Muscle of arm (tissue), 14 donors: ENCODE measurements at places on chromosomes 2 and 18.
A peak's percentile ranks its signal among the peaks of the same experiment; 100 is the strongest.

GRCh38 chr2:224781400-224781799 lies 65.2 kb upstream of the CCDC195 start:
- DNase-seq, result no peak

DNA sequence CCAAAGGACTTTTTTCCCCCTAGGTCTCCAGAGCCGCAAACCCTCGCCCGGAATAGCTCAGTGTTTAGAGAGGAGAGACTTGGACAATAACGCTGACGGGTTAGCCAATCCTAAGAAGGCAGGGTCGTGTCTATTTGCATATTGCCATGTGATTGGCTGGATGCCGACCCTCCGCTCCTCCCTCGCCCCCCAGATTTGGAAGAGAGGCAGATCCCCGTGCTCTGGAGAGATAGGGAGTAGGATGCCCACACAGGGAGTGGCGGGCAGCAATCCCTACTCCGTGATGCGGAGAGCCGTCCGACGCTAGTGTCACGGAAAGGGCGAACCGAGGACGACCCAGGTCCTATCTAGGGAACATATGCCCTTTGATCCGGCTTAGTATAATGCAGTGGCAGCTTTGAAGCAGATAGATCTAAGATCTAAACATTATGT lies 1.4 kb downstream of the WNT6 start:
- peak; percentile 58 for DNase-seq

- DNase-seq, result no peak
These were observed 73.6 kb downstream of the ACOXL start for GRCh38 chr2:110805894-110806452.

DNA sequence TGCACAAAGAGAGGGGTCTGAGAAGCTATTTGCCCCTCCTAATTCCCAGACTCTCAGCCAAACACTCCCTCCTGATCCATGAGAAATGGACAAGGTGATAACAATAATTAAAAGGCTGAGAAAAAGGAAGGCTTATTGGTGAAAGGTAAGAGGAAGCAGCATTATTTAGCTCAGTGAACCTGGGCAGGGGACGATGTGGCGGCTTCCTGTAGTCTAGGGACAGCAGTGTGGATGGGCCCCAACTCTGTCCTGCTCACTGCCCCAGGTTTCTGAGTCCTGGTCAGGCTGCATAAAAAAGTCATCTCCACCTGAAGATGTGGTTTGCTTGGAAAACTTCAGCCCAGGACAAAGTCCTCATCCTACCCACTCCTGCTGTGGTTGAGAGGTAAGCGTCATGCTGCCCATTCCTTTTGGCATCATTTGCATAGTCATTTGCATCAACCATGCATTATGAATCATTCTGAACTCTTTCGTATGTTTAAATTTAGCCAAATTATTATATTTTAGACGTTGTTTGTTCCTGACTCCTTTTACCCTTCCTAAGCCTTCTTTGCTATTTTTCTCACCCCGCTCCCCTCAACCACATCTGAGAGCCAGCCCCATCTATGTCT lies 126.8 kb downstream of the CLIP4 start:
- DNase-seq, result no peak

GRCh38 chr2:74255660-74256213 lies 57.3 kb downstream of the MTHFD2 start:
- no peak for DNase-seq

- DNase-seq, result no peak
These were observed 47.8 kb upstream of the CAVIN2 start for GRCh38 chr2:191894681-191895147.

- DNase-seq, result no peak
These were observed 20.0 kb upstream of the RNF149 start for GRCh38 chr2:101328474-101329007.

GRCh38 chr2:64860276-64860885 lies 128.8 kb upstream of the SLC1A4 start:
- DNase-seq, result no peak

GRCh38 chr18:13514558-13514957 lies 211.8 kb downstream of the FAM210A start:
- no peak for DNase-seq
